ENCODE measurements at places on chromosomes 1 and 21.

GRCh38 chr1:58575551-58576324 lies 1.3 kb downstream of the TACSTD2 start:
- no peak for DNase-seq

DNA sequence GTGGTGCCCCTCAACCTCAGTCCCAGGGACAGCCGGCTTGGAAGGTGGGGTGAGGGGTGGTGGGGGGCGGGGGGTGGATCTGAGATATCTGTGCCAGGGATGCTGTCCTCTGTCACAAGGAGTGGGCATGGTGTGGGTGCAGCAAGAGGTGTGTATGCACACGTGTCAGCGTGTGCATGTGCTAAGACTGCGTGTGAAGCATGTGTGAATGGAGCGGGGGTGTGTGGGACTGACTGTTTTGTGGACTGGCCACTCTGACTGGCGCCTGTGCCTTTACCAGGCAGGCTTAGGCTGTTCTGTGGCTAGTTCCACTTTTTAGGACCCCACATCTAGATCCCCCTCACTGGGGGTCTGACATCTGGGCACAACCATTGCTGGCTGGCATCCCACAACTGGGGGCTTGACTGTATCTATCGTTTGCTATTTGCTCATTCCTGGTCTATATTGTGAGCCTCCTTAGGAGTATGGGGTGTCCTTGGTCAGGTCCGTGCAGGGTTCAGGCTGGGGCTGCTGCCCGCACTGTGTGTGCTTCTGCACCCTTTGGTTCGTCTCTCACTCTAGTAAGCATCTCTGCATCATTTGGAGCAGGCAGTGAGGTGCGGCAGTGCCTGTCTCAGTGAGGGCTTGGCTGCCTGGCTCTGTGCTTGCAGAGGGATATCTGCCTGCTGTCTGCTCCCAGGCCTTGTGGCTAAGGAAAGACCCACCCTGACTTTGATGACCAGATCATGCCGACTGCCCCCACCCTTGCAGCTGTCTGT lies 1.9 kb downstream of the AMPD2 start:
- DNase-seq = peak; percentile 38

- no peak for DNase-seq
These were observed at the start of gene CNKSR1 for GRCh38 chr1:26177182-26177684. Gene CNKSR1 (plus strand): TSS chr1:26177491. CDS start chr1:26177548, 57 bp downstream.

DNA sequence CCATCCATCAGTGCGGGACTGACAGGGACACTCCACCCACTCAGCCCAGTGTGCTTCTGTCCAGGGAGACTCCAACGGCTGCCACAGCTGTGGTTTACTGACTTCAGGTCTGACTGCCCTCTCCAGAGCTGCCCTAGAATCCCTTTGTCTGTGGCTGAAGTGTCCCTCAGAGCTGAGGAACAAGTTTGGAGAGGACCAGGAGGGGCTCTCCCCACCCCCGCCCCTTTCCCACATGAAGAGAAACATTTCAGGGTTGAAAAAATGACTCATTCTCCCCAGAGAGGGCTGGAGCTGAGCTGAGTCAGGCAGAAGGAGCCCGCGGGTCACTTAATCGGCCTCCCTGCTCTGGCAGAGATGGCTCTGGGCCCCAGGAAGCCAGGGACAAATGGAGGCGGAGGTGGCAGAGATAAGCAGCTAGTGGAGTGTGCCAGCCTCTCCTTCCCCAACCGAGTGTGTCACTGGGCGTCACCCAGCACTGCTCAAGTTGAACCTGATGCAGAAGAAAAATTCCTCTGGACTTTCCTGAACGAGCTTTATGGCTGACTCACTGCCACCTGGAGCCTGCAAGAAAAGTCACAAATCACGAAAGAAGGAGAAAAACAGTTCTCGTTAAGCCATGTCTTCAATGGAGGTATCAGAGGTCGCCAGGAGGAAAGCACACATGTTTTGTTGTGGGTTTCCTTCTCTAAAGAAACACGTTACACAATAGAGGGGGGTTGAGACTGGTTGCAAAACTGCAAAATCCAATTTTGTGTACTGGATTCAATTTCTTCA lies 34.3 kb upstream of the ECE1 start:
- peak; percentile 79 for DNase-seq

DNA sequence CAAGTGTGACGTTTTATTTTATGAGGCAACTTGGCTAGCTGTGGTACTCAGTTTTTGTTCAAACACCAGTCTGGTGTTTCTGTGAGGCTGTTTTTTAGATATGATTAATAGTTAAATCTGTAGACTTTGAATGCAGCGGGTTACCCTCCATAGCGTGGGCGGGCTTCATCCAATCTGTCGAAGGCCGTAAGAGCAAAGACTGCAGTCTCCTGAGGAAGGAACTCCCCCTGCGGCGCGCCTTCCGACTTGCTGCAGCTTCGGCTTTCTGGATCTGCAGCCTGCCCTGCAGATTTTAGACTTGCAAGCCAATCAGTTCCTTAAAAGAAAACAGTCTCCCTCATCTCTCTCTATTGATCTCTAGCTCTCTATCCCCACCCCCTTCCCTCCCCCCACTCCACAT lies 4.2 kb upstream of the ZNF496 start:
- no peak for DNase-seq

DNA sequence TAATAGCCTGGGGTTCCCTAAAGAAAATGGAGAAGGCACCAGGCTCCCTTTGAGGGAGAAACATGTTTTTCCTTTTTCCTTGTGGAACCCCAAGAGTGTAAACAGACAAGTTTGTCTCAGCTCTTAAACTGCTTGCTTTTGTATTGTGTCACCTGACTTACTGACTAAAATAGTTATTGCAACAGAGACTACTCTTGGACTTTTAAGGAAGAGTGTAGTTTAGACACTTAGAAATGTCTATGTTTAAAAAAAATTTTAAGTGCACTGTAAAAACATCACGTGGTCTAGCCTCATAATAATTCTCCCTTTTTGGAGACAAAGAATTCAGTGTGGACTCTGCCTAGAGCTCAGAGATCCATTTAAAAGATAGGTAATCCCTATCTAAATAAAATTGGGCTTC lies 141.1 kb downstream of the TRIM33 start:
- no peak for DNase-seq

DNA sequence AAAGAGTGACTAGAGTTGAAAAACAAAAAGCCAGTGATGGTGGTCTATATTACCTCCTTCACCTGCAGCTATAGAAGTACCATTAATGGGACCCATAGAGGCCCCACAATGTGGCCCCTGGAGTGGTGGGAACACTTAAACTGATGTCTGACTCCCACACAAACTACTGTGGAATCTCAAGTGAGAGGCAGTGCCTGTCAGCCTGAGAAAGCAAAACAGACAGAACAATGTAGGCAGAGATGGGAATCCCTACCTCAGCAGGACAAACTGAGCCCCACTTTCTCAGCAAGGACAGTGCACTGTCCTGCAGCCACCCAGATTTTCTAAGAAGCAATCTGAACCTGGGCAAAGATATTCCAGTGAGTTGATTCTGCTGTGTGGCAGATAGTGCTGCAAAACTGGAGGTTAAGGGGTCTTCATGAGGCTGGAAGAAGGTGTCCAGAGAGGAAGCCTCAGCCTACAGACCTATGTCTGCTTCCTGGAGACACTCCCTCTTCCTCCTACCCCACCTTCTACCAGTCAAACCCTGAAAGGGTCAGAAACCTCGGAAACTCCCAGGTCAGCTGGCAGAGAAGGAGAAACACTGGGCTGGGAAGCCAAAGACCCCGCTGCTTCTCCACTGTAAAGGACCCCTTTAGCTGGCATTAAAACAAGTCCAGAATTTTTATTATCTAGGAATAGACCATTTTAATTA lies 228.7 kb downstream of the C1orf94 start:
- no peak for DNase-seq

DNA sequence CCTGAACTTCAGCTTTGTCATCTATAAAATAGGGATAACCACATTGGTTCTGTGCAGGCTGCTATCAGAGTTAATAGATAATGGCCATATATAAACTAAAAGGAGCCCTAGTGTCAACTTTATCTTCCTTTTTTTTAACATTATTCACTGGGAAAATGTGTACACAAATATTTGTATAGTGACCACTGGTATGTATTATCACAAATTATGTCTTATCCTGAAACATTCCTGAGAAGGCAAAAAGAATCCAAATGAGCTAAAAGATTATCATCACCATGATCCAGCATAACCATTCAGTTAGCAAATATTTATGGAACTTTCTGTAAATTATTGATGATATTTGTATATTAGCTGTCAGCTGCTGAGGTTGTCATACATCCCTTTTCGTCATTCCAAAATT lies 16.6 kb downstream of the ANGPTL3 start:
- DNase-seq = no peak

GRCh38 chr21:46118316-46119143 lies 20.6 kb downstream of the COL6A2 start:
- DNase-seq = no peak
